Hematopoietic multipotent progenitor cell treated with erythropoietin and hydrocortisone succinate and interleukin-3 and kit ligand, for 6 days (in vitro differentiated cells): ENCODE measurements at places on chromosomes 11 and 22.
A peak's percentile ranks its signal among the peaks of the same experiment; 100 is the strongest.

GRCh38 chr11:58650496-58650895, 28.0 kb downstream of the CNTF start:
- no peak for DNase-seq

- peak; percentile 78 for DNase-seq
Observed at GRCh38 chr11:34266090-34266912, 91.5 kb downstream of the ABTB2 start.

- DNase-seq = no peak
Observed at GRCh38 chr11:100581318-100581717, 105.8 kb upstream of the ARHGAP42 start.

- no peak for DNase-seq
Observed at GRCh38 chr11:117671370-117671769, 125.6 kb downstream of the DSCAML1 start.

DNA sequence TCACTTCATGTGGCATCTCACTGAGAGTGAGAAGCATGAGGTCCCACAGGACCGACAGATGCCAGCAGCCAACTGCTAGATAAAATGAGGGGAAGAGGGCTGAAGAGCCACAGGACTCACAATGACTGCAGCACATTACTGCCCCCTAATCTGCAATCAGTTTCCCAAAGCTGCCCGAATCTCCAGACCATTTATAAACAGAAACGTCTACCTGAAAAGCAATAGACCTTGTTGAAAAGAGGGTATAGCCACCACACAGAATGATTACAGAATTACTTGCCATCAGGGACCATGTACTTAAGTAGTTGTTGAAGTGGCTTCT, 12.4 kb upstream of the TEF start:
- DNase-seq = peak; percentile 29

GRCh38 chr11:94089341-94089740, 39.3 kb upstream of the PANX1 start:
- DNase-seq = no peak

DNA sequence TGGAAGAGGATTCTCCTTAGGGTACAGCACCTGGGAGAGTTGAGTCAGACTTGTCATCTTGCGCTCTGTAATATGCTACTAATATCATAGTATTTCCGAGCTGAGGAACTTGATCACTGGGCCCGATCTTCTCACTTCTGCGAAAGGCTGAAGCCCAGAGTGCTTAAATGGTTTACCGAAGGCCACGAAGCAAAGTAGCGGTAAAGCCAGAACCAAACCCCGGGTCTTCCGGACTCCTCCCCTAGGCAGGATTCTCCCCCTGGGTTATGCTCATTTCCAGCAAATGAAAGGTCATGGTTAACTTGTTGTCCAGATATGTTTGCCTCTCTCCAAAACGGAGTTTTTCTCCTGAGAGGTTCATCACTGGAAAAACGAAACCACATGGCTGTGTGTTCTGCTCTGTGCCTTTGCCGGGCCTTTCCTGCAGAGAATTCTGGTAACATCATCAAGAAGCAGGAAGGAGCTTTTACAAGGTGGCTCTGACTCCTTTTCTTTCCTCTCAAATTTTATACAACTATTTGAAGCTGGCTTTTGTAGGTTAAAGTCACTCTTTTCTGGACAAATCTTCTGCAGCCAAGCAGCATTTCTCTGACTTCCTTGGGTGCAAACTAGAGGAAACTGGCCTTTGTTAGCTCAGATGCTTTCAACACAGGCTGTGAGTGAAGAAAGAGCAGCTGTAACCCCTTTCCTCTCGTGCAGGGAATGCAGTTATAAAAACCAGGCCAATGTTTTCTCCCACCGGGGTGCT, 35.5 kb downstream of the UBASH3B start:
- DNase-seq = peak; percentile 55

DNA sequence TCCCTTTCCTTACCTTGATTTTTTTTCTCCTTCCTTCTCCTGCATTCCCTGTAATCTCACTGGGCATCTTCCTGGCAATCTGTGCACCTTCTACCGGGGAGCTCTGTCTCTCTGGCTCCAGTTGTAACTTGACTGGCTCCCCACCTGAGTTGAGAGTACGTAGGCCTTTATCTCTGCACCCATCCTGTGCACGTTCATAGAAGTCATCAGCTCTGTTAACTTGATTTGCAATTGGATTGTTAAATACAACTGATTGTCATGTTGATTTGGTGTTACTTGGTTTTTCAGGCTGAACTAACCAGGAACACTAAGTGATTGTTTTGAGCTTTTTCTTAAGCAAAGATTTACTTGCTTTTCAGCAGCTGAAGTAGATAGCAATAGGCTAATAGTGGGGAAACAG, 11.8 kb downstream of the SWAP70 start:
- no peak for DNase-seq

GRCh38 chr11:71335371-71335770, 83.0 kb upstream of the SHANK2 start:
- no peak for DNase-seq

GRCh38 chr11:127238321-127238720, 237.8 kb upstream of the KIRREL3 start:
- DNase-seq = no peak

DNA sequence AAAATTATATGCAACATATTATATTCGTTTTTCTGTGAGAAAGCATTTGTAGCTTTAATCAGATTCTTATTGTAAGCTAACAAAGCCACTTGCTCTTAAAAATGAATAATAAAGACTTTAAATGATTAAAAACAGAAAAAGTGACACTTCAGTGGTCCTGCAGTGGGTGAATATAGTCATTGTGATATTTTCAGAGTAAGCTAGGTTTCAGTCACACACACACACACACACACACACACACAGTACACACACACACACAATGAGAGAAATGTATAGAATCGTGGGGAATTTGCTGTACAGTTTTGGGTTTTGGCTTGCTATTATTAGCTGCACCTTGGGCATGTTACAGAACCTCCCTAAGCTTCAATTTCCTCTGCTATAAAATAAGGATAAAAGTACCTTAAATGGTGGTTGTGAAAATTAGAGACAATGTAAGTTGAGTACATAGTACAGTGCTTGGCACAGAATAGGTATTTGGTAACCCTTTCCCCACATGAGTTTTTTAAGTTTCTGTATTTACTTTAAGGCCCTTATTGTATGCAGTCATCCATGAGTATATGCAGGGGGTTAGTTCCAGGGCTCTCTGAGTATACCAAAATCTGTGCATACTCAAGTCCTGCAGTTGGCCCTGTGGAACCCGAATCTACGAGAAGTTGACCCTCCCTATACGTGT, 39.8 kb downstream of the CSTPP1 start:
- DNase-seq = no peak

GRCh38 chr11:8948886-8949285, 6.1 kb upstream of the ASCL3 start:
- DNase-seq = peak; percentile 61

- DNase-seq = no peak
Observed at GRCh38 chr11:94469416-94469815, 24.2 kb downstream of the MRE11 start.

GRCh38 chr22:39278040-39278439, 33.3 kb upstream of the PDGFB start:
- no peak for DNase-seq

- peak; percentile 68 for DNase-seq
Observed at GRCh38 chr22:32080904-32081303, 37.8 kb downstream of the SLC5A1 start.

- DNase-seq = peak; percentile 57
Observed at GRCh38 chr22:23763579-23763945, 772 bp downstream of the C22orf15 start.

DNA sequence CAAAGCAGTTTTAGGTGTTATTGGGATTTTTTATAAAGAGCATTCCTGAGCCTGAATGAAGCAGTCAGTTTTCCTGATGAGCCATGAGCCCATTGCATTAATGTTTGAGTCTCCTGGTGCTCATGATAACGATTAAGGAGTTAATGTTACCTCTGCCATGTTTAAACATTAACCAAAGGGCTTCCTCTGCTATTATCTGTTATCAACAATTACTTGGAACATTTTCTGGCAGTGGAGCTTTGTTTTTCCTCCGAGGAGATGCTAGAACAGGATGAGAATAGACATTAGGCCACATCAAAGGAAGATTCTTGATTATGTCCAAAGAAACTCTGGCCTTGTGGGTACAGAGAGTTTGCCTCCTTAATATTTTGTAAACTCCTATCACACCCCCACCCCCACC, 49.9 kb downstream of the ZNRF3 start:
- no peak for DNase-seq

- DNase-seq = no peak
Observed at GRCh38 chr11:67090717-67091116, 28.3 kb upstream of the KDM2A start.

GRCh38 chr11:81744336-81745116, 989.1 kb downstream of the FAM181B start:
- DNase-seq = no peak

DNA sequence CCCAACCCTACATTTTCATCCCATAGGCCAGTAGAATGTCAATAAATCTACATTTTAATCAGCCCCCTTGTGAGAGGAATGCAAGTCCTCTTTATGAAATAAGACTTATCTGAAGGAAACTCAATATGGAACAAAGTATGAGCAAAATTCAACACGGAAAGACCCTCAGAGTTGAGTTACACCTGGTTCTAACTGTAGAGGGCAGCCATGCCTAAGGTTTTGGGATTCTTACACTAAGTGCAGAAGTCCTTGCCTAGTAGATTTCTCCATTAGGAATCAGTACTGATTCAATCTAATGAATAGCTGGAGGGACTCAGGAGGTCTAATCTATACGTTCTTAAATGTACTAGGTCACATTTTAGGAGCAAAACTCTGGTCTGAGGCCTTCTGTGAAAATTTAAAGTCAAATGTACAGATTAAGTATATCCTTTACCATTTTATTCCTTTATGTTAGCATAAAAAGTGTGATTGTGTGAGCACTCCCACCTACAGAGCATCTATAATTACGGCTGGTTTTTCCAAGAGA, 904.5 kb downstream of the DLG2 start:
- peak; percentile 2 for DNase-seq
